ENCODE measurements at places on chromosomes 2 and 18.
A peak's percentile ranks its signal among the peaks of the same experiment; 100 is the strongest.

- no peak for DNase-seq
Measured at GRCh38 chr2:29528891-29529520, 392.4 kb downstream of the ALK start.

DNA sequence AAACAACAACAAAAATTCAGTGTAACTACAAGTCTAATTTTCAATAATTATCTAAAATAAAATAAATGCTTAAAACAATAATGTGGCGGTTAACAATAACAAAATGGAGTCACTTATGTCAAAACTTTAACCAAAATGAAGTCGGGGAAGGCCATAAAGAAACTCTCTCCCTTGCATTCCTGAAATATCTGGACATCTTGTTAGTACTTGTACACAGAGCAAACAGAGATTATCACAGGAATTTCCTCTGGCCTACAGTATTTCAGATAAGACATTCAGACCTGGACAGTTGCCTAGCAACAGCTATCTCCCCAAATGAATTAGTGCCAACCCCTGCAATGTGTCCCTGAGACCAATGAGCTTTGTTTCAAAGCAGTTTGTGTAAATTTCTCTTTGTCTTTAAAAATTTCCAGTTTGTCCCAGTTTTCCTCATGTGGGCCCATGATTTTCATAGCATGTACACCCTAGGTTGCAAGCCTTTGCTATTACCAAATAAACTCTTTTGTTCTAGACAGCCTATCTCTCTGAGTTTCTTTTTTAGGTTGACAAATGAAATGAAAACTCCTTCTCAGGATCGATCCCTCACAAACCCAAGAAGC, 68.6 kb downstream of the EXOC6B start:
- no peak for DNase-seq

GRCh38 chr2:235612181-235612950, 118.5 kb downstream of the AGAP1 start:
- peak; percentile 92 for DNase-seq

GRCh38 chr2:139079311-139079710, 299.1 kb upstream of the NXPH2 start:
- no peak for DNase-seq

DNA sequence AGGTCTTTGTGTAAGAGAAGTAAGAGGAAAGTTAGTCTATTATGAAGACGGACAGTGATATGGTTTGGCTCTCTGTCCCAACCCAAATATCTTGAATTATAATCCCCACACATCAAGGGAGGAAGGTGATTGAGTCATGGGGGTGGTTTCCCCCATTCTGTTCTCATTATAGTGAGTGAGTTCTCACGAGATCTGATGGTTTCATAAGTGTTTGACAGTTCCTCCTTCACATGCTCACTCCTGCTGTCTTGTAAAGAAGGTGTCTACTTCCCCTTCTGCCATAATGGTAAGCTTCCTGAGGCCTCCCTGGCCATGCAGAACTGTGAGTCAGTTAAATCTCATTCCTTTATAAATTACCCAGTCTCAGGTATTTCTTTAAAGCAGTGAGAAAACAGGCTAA, 67.6 kb downstream of the NEURL3 start:
- DNase-seq = no peak

- no peak for DNase-seq
Measured at GRCh38 chr2:225471039-225471438, 71.5 kb downstream of the NYAP2 start.

DNA sequence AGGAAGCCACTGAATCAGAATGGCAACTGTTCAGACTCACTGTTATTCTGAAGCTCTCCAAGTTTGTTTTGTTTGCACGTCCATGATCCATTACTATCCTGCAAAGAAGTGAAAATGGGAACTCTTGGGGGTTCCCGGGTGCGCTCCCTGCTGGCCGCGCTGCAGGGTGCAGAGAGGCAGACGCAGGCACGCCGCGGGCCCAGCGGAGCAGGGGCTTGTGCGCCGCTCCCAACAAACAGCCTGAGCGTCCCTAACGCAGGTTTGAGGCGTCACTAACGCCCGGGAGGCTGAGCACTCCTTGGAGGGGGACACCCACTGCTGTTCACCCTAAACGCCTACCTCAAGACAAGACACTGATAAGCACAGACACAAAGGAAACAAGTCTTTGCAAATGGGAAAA, 14.3 kb upstream of the PIEZO2 start:
- no peak for DNase-seq

- DNase-seq = no peak
Measured at GRCh38 chr2:144625626-144626025, 105.7 kb upstream of the ZEB2 start.

DNA sequence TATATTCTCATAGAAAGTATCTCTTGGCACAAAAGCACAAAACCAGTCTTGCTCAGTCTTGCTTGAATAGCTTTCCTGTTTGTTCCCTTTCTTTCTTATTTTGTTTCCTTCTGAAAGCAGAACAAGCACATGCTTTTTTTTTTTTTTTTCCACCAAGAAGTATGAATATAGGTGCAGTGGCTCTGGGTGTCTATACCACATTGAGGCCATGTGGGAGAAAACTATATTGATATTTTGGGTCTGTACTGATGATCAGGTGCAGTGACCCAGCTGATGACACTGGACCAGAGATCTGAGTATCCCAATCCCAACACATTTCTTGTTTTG, 28.7 kb downstream of the GEMIN6 start:
- DNase-seq = no peak

DNA sequence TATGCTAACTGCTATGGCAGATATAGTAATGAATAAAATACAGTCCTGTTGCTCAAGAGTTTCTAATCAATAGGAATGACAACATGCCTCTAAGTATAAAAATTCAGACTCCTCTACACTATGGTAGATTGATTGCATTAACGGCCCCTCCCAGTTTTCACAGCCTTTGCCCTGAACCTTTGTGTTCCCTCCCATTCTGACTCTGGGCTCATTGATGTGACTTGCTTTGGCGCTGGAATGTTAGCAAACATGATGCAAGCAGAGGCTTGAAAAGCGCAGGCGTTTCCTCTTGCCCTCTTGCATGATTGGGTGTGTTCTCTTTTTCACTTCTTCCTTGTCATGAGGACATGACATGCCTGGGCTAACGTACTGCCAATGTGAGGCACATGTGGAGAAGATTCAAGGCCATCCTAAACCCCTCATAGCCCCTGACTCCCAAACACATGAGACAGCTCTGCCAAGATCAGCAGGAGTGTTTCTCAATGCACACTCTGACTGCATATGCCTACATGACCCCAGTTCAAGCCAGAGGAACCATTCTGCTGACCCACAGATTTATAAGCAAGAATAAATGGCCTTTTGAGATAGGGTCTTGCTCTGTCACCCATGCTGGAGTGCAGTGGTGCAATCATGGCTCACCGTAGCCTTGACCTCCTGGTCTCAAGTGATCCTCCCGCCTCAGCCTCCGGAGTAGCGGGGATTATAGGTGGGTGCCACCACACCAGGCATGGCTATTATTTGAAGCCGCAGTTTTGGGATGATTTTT, 49.7 kb upstream of the CD28 start:
- DNase-seq = no peak

- DNase-seq = no peak
Measured at GRCh38 chr2:207417301-207417718, 112.5 kb upstream of the CREB1 start.

DNA sequence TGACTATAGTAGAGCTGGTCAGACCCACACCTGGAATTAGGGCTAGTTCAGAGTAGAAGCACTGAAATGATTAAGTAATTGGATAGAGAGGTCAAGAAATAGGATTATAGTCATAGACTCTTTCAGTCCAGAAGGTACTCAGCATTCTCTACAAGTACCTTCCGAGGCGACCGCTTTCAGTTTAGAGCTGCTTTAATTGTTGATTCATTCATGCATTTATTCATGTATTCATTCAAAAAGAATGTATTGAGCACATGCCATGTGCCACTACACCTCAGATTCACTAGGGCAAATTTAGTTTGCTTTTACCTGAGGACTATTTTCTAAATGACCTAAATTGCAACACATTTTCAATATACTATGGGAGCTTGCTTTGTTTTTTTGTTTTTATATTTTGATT, 48.7 kb downstream of the CRIM1 start:
- DNase-seq = no peak

DNA sequence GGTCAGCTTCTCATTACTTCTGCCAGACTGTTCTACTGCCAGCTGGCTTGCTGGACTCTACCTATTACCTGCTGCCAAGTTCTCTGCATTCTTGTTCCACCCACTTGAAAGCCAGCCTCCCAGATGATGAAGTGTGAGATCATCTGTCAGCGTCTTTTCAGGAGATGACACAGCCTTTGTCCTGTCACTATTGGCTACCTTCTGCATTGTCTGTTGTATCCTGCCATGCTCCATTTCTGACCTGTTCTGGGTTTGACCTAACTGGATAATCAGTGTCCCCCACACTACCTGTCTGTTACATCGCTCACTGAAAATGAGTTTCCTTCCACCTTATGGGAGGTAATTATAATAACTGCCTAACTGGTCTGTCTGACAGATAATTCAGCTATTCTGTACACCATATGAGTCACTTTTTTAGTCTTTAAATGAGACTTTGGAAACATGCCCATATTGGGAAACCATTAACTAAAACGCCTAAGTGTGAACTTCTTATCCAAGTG, 520.6 kb downstream of the METTL4 start:
- no peak for DNase-seq

GRCh38 chr18:9736286-9736835, 28.3 kb downstream of the RAB31 start:
- DNase-seq = no peak

DNA sequence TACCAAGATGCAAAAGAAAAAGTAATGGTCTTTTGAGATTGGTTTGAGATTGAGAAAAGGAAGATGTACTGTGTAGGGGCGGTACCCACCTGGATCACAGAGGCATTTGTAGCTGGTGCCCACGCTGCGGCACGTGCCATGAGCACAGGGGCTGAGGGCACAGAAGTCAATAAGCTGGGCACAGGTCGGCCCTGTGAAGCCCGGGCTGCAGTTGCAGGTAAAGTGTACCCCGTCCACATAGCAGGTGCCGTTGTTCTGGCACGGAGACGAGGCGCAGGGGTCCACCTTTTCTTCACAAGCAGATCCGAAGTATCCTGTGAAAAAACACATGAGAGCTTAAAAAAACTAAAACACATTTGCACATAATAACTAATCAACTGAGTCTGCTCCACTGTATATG, 176.1 kb upstream of the PID1 start:
- DNase-seq = no peak

- no peak for DNase-seq
Measured at GRCh38 chr2:118548880-118549488, 298.5 kb downstream of the EN1 start.

- no peak for DNase-seq
Measured at GRCh38 chr18:47175283-47175897, 774 bp downstream of the IER3IP1 start.

DNA sequence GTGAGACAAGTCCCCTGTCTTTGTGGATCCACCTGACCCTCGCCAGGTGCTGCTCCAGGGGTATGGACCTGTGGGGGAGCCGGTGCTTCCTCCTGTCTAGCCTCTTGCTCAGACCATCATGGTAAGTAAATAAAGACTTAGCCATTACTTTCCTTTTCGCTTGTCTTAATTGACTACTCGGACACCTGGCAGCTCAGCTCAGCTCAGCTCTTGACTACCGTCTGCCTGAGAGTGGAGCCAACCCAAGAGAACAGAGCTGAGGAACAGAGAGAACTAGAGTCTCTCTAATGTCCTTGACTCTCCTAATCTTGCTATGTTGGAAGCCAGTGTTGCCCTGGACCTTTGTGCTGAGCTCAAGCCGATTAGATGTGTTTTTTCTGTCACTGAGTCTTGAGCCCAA, 170.3 kb upstream of the CXCR4 start:
- DNase-seq = no peak

DNA sequence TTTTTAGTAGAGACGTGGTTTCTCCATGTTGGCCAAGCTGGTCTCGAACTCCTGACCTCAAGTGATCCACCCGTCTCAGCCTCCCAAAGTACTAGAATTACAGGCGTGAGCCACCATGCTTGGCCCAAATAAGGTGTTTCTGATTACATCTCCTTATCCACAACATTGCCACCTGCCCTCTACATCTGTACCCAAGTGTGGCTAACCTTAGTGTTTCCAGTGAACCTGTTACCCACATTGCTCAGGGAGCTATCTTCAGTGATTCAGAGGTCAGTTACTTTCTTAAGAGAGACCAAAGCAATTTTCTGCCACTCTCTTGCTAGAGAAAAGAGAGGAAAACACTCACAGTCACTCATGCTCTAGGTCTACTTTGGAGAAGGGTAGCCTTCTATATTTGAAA, 115.0 kb upstream of the SLC39A10 start:
- DNase-seq = no peak

DNA sequence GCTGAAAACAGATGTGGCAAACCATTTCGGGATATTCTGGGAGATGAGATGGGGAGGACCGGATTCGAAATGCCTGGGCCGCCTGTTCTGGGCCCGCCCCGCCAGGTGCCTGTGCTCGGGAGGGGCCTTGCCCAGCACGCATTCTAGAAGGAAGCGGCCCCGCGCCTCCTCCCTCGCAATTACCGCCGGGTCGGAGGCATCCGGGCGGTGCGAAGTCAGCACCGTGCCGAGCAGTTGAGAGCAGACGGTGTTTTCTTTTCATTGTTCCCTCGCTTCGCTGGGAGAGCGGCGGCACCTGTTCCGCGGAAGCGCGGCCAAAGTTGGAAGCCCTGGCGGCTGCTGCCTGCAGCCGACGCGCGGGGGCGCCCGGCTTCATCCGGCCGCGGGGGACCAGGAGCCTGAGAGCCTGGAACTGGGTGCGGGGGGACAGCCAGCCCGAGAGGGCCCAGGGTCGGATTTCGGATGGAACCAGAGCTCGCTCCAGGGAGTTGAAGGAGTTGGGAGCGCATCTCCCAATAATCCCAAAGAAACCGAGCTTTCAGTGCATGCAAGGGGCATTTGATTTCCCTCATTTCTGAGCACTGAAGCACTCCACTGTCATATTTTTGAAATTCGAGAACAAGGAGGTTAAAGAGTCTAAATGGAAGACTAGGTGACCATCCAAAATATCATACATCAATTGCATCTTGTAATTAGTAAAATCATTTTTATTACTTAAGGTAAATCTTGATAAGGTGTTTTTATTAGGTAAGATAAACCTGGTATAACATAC, 241.8 kb upstream of the RAB12 start:
- peak; percentile 91 for DNase-seq

DNA sequence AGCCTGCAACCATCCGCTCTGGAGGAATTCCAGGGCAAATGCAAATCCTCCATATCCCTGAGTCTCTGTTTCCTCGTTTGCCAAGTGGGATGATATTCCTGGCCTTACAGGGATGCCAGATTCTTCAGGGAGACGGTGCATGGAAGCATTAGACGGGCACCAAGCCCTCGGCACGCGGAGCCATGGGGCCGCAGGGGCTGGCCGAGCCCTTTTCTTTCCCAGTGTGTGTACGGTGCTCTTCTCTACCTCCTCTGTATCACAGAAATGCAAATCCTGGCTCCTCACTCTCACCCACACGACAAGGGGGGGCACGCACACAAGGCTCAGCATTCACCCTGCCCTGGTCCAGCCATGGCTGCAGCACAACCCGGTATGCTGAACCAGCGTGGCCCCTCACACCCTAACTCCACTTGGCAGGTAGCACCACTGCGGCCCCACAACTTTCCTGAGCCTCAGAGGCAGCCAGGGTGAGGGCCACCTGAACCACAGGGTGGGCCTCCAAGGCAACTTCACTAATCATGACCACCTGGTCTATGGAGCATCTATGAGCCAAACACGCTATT, 64.1 kb upstream of the SALL3 start:
- DNase-seq = no peak

- no peak for DNase-seq
Measured at GRCh38 chr2:186919296-186919695, 70.3 kb upstream of the ZSWIM2 start.
